ENCODE measurements at places on chromosomes 12 and 14.

- DNase-seq = no peak
These were observed 35.2 kb downstream of the RNFT2 start for GRCh38 chr12:116773276-116773731.

GRCh38 chr12:78181544-78182162 is 351.0 kb downstream of the NAV3 start:
- no peak for DNase-seq

DNA sequence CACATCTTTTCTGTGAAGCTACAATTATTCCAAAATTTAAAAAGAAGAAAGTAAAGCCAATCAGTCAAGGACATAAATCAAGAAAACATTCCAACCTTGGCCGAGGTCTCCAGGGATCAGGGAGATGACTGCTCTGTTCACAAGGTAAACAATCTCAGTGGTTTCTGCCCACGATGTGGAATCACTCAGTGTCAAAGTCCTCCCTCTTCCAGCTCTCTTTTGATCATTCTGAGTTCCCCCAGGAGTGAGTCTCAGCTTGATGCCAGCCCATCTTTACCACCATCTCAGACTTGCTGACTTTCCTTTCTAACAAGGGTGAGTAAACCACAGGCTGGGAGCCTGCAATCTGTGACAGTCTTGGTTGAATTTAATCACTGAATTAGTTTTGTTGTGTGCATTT is 4.8 kb upstream of the SERPINA9 start:
- no peak for DNase-seq

DNA sequence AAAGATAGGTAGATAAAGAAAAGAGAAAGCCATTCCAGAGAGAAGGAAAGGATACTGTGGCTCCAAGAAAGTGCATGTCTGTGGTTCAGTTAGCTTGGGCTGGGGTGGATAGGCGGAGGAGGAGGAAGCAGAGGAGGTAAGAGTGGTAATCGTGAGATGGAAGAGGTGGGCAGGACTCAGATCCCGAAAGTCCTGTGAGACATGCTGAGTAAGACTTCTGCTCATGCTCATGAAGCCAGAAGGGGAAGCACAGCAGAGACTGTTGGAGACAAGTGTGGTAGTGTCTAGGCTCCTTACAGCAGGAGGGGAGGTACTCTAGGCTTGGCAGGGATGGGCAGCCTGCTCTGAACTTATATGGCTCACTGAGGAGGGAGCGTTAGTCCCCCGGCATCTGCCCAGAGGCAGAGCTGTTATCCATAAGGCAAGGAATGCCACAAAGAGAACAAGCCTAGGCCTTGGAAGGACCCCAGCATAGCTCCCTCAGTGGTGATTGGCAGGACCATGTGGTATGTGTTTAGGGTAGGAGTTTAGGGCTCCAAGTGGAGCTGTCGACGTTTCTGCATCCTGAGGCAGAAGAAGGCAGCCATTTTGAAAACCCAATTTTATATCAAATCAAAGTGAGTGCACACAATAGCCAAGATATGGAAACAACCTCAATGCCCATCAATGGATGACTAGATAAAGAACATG is 135.3 kb downstream of the SMOC1 start:
- no peak for DNase-seq

GRCh38 chr12:2126676-2127406 is 74.1 kb downstream of the CACNA1C start:
- no peak for DNase-seq

DNA sequence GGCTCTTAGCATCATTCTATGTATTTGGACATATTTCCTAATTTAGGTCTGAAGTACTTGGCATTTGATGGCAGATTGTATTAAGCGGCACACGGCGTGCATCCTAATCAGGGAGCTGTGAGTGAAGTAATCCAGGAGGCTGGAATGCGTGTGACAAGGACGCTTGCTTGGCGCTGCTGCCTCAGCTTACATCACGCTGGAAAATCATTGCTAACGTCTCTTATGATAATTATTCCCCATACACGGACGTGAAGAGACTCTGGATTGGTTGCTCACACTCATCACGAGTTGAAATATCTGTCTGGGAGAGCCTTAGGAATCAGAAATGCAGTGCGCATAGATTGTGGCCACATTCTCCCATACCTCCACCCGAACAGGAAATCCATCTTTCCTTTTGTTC is 85.3 kb downstream of the FBXW8 start:
- DNase-seq = no peak

GRCh38 chr14:75484711-75485429 is 37.4 kb upstream of the BATF start:
- no peak for DNase-seq

DNA sequence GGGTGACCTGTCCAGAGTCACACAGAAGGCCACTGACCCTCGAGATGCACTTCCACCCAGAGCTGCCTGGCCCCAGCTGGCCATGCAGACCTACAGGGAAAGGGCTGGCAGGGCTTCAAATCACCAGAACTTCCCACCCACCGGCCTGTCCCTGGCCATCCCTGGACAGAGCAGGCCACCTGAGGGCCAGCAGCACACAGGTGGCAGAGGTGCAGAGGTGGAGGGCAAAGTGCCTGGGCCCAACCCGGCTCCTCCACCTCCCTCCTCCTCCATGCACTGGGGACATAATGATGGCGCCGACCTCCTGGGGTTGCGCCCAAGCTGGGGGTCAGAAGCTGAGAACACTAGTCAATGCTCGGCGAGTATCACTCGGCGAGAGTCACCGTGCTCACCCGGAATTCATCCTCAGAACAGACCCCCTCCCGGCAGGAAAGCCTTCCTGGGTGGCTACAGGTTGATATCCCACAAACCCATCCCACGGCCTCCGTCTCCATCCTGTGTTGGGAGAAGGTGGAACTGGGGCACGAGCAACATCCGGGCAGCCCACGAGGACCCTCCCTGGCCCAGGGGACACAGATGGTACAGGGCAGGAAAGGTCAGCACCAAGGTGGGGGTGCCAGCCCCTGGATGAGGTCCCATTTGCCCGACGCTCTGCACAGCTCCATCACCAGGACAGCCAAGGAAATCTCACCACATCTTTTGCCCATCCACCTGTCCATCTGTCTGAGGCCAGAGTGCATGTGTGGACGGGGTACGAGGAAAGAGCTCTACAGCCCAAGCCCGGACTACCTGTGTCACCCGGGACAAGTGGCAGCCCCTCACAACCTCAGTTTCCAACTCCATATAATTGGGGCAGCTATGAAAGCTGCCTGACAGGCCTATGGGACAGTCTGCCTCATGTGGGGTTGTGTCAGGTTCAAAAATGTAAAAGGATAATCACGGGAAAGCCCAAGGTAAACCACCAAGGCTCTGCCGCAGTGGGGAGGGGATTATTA is 10.8 kb downstream of the BEGAIN start:
- DNase-seq = no peak

- no peak for DNase-seq
These were observed 54.0 kb upstream of the EGLN3 start for GRCh38 chr14:34004881-34005280.

DNA sequence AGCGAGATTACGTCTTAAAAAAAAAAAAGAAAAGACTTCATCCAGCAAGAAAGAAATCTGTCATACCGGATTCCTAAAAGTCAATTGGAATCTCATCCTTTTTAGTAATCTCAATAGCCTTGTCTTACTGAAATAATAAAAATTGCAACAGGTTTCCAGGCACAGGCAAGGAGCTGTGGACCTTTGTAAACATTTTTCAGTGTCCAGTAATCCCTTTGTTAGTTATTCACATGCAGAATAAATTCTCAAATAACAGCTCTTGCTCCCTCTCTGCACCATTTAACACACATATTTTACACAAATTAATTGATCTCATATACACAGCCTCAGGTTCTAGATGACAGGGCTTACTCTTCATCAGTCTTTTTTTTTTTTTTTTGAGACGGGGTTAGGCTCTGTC is 22.0 kb upstream of the CALM1 start:
- DNase-seq = no peak

DNA sequence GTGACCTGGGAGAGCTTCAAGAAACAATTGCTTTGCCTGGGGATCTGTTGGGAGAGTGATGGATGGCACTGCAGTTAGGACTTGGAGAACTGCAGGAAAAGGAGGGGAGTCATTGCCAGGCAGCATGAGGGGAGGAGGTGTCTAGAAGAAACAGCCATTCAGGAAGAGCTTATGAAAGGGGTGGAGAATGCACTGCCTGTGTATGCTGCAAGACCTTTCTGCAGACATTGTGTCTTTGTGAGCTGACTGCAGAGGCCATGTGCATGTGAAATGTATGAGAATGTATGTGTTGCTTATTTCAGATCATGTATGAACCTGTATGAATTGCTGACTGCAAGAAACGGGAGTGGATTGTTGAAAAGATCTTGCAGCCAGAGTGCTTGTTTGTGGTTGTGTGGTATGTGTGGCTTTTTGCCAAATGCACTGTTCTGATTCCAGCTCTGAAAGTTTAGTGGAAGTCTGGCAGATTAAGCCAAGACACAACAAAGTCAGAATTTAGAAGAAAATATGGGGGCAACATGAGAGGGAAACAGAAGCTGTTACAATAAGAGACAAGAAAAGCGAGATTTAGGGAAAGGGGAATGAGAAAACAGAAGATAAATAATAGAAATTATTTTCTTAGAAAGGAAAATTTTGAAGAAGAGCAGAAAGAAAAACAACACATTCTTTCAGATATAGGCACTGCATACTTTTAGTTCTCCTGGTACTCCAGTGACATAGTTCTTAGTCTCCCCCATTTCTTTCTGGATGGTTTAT is 9.8 kb upstream of the RIMKLB start:
- DNase-seq = no peak

- DNase-seq = no peak
These were observed 152.1 kb upstream of the GSC start for GRCh38 chr14:94921882-94922585.

GRCh38 chr12:25629341-25629740 is 76.3 kb upstream of the LMNTD1 start:
- DNase-seq = no peak

DNA sequence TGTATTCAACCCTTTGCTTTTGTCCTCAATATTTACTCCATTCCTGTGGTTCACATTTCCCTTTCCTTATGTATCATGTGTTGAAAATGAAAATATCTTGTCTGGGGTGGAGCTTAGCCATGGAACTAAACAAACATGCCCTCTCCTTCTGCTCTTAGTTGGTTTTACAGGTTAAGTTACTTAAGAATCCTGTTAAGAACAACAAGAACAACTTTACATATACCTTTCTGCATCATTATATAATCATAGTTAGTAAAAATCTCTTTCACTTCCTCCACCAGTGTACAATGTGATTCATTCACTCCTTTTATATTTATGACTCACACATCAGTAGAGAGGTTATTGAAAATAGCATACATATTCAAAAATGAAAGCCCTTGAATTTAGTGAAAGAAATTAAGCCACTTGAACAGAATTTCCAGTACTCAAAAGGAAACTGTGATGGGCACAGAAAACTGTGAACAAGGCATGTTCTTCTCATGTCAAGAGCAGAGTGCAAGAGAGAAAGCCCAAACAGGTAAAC is 307.7 kb downstream of the CCDC91 start:
- no peak for DNase-seq

DNA sequence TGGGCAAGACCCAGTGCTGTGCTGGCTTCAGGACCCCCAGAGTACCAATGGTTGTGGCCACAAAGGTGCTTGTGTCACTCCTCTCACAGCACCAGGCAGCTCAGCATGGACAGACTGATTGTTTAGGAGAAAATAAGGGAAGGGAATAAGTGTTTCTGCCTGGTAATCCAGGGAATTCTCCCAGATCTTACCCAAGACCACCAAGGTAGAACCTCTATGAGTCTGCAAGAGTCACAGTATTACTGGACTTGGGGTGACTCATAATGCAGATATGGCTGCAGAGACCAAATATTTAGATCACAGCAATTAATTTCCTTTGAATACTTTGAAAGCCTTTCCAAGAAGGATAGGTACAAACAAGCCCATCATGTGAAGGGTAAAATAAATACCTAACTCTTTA is 1178.3 kb upstream of the FLRT2 start:
- DNase-seq = no peak
